Pancreas (tissue), 10 donors: ENCODE measurements at places on chromosomes 13 and 19. TPM values are rescaled to one million over a fixed set of nuclear protein-coding genes. Genes with fewer than 3 reads are reported as not detected.
A peak's percentile ranks its signal among the peaks of the same experiment; 100 is the strongest.

ACP7 gene
- total RNA-seq: 0.09 TPM

TNFRSF19 gene
- total RNA-seq: 3.3 TPM

PRODH2 gene
- 6.4 TPM for total RNA-seq

ZMYM2 gene
- 26.9 TPM for total RNA-seq

BEST2 gene
- not detected for total RNA-seq

HOMER3 gene
- 5.2 TPM for total RNA-seq

SBK3 gene
- total RNA-seq: not detected

SYDE1 gene
- 5.2 TPM for total RNA-seq

ZNF628 gene
- total RNA-seq: 4.3 TPM

GPR4 gene
- total RNA-seq: 0.56 TPM

GRCh38 chr13:25324100-25324499 lies 22.7 kb downstream of the NUP58 start:
- H3K27me3 ChIP-seq: no peaks in the 10 kb centered on the region
- no peaks in the 10 kb centered on the region for H3K36me3 ChIP-seq
- H3K4me1 ChIP-seq: no peaks in the 10 kb centered on the region
- H3K27ac ChIP-seq: no peak overlapping the region

- no peak for DNase-seq
- H3K27me3 ChIP-seq: no peaks in the 10 kb centered on the region
- H3K4me1 ChIP-seq: no peaks in the 10 kb centered on the region
- H3K27ac ChIP-seq: no peak overlapping the region
- no peak overlapping the region for H3K4me3 ChIP-seq
Observed at GRCh38 chr13:42380420-42381164, 108.6 kb downstream of the AKAP11 start.

GRCh38 chr19:21028969-21029268 lies 8.5 kb downstream of the ZNF430 start:
- no peaks in the 10 kb centered on the region for H3K27me3 ChIP-seq
- H3K36me3 ChIP-seq: no peaks in the 10 kb centered on the region
- H3K4me3 ChIP-seq: no peak overlapping the region
- H3K4me1 ChIP-seq: no peaks in the 10 kb centered on the region

DNA sequence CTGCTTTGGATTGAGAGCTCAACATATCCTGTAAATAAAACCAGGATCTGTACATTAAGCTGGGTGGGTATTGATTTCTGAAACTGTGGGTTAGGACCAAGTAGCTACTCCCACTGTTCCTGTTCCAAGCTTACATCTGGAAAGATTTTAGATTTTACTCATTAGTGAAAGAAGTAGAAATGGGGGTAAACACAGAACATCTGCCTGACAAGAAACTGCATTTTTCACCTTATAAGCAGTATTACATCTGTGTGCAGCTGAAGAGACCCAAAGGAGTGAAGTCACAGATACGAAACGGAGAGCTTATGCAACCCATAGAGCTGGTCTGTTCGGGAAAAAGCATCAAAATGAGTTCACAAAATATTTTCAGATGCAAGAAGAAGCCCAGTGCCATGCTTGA lies 235.2 kb downstream of the SLITRK5 start:
- no peaks in the 10 kb centered on the region for H3K27me3 ChIP-seq
- H3K27ac ChIP-seq: no peak overlapping the region
- no peak overlapping the region for H3K4me3 ChIP-seq

- no peak overlapping the region for H3K4me3 ChIP-seq
- H3K4me1 ChIP-seq: no peaks in the 10 kb centered on the region
- no peak overlapping the region for H3K27ac ChIP-seq
- no peaks in the 10 kb centered on the region for H3K27me3 ChIP-seq
- H3K36me3 ChIP-seq: no peaks in the 10 kb centered on the region
- no peak for DNase-seq
Observed at GRCh38 chr19:3656073-3656746, 29.6 kb upstream of the CACTIN start.

DNA sequence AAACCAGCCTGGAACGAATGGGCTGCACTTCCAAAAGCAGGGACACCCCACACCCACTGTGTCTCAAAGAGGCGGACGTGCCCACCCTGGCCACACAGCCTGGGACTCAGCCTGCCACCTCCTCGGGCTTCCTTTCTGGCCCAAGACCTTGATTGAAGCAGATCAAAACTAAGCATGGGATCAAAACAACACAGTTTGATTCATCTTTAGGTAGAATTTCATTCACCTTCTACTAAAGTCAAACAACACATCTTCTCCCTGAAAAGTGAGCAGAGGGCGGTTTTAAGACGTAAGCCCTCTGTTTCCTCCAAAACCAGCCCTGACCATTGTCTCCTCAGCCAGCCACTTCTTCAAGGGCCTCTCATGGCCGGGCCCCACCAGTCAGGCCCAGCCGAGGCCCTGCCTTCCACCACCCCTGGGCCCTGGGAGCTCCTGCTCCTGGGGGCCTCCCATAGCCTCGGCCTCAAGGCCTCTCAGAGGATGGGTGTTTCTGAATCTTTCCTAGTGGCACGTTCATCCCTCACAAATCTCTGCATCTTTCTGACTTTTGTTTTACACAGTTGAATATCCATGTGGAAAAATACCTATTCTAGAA lies 6.3 kb upstream of the F10 start:
- no peaks in the 10 kb centered on the region for H3K4me1 ChIP-seq
- DNase-seq: no peak
- H3K27me3 ChIP-seq: no peaks in the 10 kb centered on the region
- no peak overlapping the region for H3K4me3 ChIP-seq
- no peaks in the 10 kb centered on the region for H3K36me3 ChIP-seq

DNA sequence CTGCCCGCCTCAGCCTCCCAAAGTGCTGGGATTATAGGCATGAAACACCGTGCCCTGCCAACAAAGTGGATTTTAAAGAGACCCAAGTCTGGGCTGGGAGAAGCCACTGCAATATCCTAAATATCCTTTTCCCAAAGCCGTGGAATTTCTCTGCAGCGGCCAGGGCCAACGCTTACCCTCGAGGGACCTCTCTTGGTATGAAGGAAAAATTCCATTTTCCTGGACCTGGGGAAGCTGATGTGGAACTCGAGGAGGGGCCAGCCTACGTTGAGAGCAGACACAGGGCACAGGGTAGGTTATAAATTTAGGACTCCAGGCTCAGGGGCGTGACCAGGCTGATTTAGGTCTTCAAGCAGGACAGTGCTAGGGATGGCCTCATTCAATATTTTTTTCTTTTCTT lies 17.7 kb upstream of the UPF1 start:
- H3K27ac ChIP-seq: no peak overlapping the region
- no peaks in the 10 kb centered on the region for H3K4me1 ChIP-seq
- H3K36me3 ChIP-seq: no peaks in the 10 kb centered on the region
- peak; percentile 14 for DNase-seq

DNA sequence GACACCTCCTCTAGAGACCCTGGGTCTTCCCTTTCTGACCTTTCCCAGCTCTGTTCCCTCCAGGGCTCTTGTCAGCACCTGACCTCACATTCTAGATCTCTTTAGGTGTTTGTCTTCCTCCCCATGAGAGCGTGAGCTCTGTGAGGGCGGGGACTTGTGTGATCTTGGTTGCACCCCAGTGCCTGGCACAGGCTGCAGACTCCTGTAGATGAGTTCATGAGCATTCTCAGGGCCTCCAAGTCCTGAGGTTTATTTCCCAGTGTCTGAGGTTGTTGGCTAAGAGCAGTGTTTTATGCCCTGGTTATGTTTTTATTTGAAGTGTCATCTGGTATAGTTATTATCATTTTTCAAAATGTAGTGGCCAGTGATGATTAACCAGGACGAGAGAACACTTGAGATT lies 596 bp downstream of the CEACAM4 start:
- H3K27ac ChIP-seq: no peak overlapping the region
- no peak for DNase-seq
- no peaks in the 10 kb centered on the region for H3K36me3 ChIP-seq

- no peak overlapping the region for H3K4me3 ChIP-seq
- H3K27ac ChIP-seq: no peak overlapping the region
- no peaks in the 10 kb centered on the region for H3K4me1 ChIP-seq
- no peak for DNase-seq
- H3K36me3 ChIP-seq: no peaks in the 10 kb centered on the region
- H3K27me3 ChIP-seq: no peaks in the 10 kb centered on the region
Observed at GRCh38 chr13:39910041-39910440, 254.6 kb downstream of the COG6 start.

GRCh38 chr19:46372901-46373490 lies 26.1 kb downstream of the PPP5C start:
- no peak overlapping the region for H3K4me3 ChIP-seq
- peaks cover 14% of the 10 kb centered on the region for H3K4me1 ChIP-seq
- H3K36me3 ChIP-seq: no peaks in the 10 kb centered on the region

GRCh38 chr13:112986946-112987681 lies 18.1 kb downstream of the MCF2L start:
- DNase-seq: no peak
- H3K36me3 ChIP-seq: no peaks in the 10 kb centered on the region
- H3K4me1 ChIP-seq: no peaks in the 10 kb centered on the region
- H3K27me3 ChIP-seq: no peaks in the 10 kb centered on the region
- H3K4me3 ChIP-seq: no peak overlapping the region

GRCh38 chr19:11247391-11247790 lies 8.0 kb downstream of the ANGPTL8 start:
- no peak overlapping the region for H3K4me3 ChIP-seq
- peaks cover 32% of the 10 kb centered on the region for H3K36me3 ChIP-seq
- H3K27me3 ChIP-seq: no peaks in the 10 kb centered on the region
- DNase-seq: no peak
- H3K4me1 ChIP-seq: no peaks in the 10 kb centered on the region
- no peak overlapping the region for H3K27ac ChIP-seq

DNA sequence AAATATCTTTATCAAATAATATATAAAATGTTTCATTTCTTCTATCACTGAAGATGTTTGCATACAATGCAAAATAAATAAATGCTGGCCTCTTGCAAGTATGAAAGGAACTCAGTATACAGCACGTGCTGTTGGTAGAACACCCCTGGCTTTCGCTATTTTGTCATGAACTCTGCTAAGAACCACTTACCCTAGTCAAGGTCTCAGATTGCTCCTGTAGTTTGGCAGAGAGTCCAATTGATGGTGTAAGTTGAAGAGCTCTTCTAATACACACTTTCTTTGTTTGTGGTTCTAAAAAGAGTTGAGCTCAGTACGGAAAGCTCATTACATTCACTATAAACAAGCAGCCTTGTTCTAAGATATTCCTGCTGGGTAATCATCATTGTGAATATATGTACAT lies 1258.9 kb downstream of the EFNB2 start:
- H3K36me3 ChIP-seq: no peaks in the 10 kb centered on the region
- H3K27me3 ChIP-seq: no peaks in the 10 kb centered on the region
- H3K4me1 ChIP-seq: no peaks in the 10 kb centered on the region
- no peak for DNase-seq

DNA sequence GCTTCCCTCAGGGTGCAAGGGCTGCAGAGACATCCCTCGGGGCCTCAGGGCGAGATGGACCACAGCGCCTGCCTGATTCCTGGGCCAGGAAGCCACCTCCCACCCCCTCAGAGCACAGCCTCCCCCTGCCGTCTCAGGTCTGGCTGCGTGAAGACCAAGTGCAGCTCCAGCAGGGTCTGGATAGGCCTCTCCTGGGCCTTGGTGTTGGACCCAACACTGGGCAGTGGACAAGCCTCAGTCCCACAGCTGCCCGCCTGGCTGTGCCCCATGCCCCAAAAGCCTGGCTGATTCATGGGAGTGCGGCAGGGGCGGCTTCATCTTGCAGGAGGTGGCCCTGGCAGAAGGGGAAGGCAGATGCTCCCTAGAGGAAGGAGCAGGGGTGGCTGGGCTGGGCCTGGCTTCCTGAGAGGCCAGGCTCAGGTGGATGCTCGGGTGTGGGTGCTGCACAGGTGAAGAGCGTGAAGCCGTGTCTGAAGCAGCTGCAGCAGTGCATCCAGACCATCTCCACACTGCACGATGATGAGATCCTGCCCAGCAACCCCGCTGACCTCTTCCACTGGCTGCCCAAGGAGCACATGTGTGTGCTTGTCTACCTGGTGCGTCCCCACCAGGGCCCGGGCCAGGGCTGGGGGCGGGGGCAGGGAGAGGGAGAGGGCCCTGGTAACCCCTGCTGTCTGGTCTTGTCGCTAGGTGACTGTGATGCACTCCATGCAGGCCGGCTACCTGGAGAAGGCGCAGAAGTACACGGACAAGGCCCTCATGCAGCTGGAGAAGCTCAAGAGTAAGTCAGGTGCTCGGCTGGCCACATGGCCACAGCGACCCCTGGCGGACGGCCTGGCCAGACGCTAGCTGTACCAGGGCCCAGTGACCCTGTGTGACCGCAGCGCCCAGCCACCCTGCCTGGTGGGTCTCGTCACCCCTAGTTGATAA lies 21.7 kb downstream of the MAU2 start:
- H3K4me1 ChIP-seq: no peaks in the 10 kb centered on the region
- H3K4me3 ChIP-seq: no peak overlapping the region
- peak; percentile 57 for DNase-seq
- peaks cover 82% of the 10 kb centered on the region for H3K36me3 ChIP-seq
- H3K27ac ChIP-seq: no peak overlapping the region

GRCh38 chr19:35557539-35558399 lies 5.7 kb downstream of the ATP4A start:
- H3K36me3 ChIP-seq: no peaks in the 10 kb centered on the region
- H3K4me1 ChIP-seq: no peaks in the 10 kb centered on the region
- no peak overlapping the region for H3K27ac ChIP-seq
- H3K4me3 ChIP-seq: peak overlapping the region; percentile 47
- peak; percentile 96 for DNase-seq

DNA sequence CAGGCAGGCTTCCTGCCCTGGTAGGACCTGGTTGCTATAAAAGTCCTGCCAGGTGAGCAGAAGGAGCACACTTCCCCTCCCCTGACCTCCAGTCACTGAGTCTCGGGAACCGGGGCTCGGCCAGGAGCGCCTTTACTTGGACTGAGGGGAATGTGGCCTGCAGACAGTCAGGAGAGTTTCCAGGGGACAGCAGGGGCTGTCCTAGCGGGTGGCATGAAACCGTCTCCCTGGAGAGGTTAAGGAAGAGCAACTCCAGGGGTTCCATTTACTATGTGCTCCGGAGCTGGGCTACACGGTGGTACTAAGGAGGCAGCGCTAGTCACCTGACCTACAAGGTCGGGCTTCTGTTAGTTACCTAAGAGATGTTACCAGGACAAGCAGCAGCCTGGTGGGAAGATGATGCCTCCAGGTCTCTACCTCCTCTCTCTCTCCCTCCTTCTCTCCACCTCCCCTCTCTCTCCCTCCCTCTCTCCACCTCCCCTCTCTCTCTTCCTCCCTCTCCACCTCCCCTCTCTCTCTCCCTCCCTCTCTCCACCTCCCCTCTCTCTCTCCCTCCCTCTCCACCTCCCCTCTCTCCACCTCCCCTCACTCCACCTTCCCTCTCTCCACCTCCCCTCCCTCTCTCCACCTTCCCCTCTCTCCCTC lies 4.1 kb upstream of the CNOT3 start:
- no peak overlapping the region for H3K4me3 ChIP-seq
- no peaks in the 10 kb centered on the region for H3K36me3 ChIP-seq
- DNase-seq: no peak
- no peak overlapping the region for H3K27ac ChIP-seq
- peaks cover 6% of the 10 kb centered on the region for H3K4me1 ChIP-seq
